ENCODE measurements at places on chromosomes 6 and 20.

DNA sequence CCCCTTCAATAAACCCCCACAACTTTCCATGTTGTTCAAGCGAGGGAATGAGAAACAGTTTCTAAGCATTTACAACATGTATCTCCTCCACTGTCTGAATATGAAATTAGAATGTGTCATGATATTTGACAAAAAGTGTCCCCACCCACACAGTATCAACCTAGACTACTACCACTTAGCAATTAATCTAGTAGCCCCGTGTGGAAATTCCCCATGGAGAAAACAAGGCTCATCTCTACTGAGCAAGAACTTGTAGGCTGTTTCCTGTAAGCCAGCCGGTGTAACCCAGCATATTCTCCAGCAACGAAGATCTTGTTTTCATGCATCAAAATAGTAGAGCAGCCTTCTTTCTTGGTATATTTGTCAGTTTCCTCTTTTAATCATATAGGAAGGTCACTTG lies 115.0 kb downstream of the IRF4 start:
- DNase-seq = no peak

GRCh38 chr6:18121580-18122127 lies 823 bp downstream of the NHLRC1 start:
- no peak for DNase-seq

DNA sequence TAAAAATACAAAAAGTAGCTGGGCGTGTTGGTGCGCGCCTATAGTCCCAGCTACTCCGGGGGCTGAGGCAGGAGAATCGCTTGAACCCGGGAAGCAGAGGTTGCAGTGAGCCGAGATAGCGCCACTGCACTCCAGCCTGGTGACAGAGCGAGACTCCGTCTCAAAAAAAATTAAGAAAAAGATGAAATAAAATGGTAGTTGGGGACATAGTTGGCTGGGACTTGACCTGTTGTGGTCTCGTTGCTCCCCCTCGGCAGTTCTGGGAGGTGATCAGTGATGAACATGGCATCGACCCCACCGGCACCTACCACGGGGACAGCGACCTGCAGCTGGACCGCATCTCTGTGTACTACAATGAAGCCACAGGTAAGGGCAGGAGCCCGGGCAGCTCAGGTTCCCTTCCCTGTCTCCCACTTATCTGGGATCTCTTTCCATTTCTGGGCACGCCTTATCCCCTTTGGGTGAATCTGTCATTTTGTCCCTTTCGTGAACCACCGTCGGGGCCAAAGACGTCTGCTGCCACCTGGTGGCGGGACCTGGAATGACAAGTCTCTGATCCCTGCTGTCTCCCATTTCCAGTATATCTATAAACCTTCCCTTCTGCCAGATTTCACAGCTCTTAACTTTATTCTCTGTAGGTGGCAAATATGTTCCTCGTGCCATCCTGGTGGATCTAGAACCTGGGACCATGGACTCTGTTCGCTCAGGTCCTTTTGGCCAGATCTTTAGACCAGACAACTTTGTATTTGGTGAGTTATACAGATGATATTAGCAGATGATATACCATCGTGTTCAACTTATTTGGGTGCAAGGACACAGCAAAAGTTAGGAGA lies 2.3 kb downstream of the TUBB start:
- no peak for DNase-seq

- no peak for DNase-seq
Observed at GRCh38 chr6:145189836-145190235, 545.5 kb downstream of the EPM2A start.

DNA sequence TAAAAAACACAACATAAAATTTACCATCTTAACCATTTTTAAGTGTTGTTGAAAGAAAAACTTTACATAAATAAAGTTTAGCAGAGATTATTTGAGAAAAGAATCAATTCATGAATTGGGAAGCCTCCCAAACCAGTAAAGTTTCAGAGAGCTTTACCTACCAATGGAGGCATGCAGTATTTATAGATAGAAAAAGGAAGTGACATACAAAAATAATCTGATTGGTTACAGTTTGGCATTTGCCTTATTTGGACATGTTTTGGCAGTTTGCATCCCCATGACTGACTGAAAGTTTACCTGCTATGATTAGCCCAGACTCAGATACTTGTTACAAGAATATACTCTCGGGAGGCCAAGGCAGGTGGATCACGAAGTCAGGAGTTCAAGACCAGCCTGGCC lies 3.7 kb upstream of the CMTR1 start:
- no peak for DNase-seq

GRCh38 chr20:3326779-3327521 lies 80.5 kb downstream of the DNAAF9 start:
- no peak for DNase-seq

DNA sequence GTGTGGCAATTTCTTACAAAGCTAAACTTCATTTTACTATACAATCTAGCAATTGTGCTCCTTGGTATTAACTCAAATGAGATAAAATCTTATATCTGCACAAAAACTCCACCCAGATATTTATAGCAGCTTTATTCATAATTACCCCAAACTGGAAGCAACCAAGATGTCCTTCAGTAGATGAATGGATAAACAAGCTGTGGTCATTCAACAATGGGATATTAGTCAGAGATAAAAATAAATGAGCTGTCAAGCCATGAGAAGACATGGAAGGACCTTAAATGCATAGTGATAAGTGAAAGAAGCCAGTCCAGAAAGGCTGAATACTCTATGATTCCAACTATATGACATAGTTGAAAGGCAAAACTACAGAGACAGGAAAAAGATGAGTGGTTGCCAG lies 98.9 kb upstream of the BMP2 start:
- no peak for DNase-seq

DNA sequence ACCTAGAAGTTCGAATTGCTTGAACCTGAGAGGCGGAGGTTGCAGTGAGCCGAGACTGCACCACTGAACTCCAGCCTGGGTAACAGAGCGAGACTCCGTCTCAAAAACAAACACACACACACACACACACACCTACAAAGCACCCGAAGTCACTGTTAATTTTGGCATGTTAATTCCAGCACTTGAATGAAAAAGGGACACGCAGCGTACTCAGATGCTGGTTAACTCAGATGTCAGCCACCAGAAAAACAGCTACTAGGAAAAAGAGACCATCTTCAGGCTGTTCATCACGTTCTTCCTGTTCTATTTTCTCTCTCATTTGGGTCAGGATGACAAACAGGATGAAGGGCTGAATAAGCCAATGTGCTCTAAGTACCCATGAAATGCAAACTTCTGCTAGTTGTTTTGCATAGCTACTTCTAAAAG lies 46.9 kb downstream of the BLOC1S5 start:
- DNase-seq = no peak

DNA sequence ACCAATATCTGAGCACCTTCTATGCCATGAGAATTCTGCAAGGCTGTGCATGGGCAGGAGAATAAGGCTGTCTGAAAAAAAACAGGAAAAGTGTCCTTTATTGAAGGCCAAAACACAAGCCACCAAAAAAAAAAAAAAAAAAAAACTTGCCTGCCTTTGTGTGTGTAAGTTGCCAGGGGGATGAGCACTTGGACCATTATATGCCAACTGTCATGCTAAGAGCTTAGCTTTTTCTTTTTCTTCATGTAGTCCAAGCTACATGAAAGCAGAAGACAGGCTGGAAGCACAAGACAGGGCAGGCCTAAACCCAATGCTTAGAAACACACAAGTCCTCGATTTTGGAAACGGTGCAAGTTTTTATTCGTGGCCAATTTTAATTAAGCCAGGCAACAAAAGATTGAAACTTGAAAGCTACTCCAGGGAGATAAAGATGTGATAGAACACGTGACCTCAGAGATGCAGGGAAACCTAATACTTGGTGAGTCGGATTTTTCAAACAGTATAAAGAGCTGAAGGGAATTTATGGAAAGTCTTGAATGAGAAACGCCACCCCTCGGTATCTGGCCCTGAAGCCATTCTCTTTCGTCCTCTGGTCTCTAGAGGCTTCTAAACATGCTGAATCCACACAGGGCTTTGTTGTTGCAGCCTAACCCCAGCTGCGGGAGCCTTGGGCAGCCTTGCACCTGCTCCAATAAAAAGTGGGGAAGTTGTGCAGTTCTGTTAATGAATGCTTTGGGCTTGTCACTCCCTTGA lies 8.6 kb downstream of the BMP7 start:
- DNase-seq = no peak

GRCh38 chr6:12034837-12035236 lies 22.7 kb downstream of the HIVEP1 start:
- no peak for DNase-seq

DNA sequence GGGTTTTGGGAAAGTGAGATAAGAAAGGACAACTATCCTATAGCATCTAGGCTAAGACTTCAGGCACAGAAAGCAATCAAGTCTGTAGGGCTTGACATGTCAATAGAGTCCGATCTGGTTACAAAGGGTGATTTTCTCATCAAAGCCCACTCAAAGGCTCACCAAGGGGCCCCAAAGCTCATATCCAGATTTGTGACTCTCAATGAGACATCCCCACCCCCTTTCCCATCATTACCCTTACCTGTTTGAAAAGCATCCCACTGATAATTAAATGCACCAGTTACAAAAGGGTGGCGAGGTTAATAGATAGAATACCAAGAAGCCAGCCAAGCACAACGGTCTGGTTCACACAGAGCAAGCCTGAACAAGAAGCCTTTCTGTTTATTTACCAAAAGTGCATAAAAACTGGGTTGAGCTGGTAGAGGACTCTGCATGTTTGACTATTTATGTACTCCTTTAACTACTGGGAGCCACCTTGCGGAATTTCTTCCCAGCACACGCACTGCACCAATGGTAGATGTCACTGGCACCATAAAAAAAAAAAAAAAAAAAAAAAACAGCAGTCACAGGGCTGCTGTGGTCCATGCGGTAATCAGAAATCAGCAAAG lies 6.1 kb downstream of the JAG1 start:
- no peak for DNase-seq

- DNase-seq = no peak
Observed at GRCh38 chr20:5797843-5798462, 47.8 kb downstream of the SHLD1 start.

DNA sequence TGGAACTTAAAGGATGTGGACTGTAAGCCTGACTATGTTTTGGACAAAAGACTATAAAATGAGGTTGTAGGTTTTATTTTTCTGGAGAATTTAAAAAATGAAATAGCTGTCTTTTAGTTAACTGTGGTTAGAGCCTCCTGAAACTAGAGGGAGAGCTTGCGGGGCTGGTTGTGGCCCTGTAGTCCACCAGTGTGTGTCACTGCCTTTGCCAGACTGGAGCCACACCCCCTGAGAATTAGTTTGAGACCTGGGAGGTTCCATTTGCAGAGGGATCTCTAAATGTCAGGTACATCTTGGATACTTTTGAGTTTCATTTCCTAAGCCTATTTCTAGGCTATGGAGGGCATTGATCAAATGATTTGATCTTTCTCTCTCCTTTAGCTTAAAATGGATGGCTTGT lies 20.8 kb downstream of the ZC2HC1B start:
- no peak for DNase-seq

DNA sequence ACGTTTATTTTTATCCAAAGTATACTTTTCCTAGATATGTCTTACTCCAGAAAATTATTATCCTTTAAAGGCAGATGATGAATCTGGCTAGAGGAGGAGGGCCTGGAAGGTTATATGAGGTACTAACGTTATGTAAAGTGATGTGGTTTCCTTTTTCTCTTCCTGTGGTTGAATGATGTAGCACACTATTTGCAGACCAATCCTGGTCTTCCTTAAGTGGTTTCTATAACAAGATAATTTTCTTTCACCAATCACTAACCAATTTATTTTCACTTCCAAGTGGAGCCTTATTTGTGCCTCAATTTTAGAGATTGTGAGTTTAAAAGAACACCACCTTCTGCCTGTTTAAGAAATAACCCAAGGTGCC lies 154.6 kb upstream of the SOX4 start:
- DNase-seq = no peak

DNA sequence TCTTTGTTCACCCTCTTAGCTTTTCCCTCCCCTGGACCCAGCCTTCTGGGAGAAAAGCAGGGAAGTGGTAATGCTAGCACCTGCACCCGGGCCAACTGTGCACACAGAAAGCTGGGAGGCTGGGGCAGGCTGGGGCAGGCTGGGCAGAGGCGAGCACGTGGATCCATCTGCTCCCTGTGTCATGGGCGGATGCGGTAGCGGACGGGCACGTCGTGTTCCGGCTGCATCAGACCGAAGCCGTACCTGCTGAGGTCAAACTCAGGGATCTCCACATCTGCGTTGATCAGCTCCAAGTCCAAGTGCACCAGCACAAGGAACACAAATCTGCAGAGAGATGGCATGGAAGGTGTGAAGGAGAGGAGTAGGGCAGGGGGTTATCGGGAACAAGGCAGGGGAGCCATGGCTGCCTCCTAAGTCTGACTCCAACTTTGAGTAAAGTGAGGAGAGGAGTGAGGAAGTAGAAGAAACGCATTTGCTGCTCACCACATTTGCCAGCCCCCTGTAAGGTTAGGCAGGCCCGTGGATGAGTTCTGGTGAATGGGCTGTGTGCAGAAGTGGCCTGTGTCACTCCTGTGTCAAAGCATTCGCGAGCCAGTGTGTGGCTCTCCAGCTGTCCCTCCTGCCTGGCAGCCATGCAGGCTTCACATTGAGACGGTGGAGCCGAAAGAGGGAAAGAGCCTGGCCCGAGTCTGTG lies 25.4 kb upstream of the KCNB1 start:
- DNase-seq = no peak

DNA sequence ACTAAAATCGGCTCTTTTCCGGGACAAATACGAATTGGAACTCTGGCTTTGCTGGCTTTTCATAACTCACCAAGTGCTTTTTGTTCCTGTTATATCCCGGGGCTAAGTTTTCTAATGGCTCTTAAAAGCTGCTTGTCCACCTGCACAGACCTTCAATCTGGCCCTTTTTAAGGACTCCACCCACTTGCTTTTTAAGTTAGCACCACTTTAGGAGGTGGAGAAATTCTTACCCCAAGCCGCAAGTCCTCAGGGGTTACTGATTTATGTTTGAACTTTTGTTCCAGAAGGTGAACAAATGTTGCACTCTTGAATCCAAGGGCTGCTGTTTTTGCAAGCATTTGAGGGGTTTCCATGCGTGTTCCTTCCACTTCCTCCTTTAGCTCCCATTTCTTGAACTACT lies 37.8 kb downstream of the FAM184A start:
- DNase-seq = no peak

DNA sequence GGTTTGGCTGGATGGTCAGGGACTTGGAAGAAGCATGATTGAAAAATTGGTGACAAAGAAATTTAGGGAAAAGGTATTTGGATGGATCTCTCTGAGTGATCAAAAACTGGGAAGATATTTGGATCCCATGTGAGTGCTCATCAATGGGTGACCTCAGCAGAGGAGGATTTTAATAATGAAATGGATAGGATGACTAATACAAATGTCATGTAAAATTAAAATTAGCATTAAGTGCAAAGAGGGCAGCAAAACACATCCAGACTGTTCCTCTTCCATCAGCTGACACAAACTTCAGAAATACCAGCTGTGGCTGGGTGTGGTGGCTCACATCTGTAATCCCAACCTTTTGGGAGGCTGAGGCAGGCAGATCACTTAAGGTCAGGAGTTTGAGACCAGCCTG lies 151.7 kb downstream of the THBS2 start:
- DNase-seq = no peak

DNA sequence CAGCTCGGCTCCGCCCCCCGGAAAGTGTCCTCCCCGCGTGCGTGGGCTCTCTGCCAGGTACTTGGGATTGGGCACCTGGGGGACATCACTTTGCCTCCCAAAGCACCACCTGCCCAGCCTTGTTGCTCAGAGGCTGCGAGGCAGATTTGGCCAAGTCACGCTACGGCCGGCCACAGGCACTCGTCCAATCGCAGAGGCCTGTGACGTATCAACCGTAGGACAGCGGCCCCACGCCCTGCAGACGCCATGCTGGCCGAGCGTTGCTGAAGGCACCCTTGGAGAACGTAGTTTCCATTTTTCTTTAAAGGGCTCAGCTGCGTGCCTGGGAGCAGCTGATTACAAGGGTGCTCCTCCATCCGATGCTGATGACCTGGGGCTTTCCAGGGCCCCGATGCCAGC lies 3.1 kb downstream of the NTSR1 start:
- no peak for DNase-seq

- DNase-seq = no peak
Observed at GRCh38 chr6:148146717-148147462, 195.7 kb upstream of the SASH1 start.
